CD4-positive, alpha-beta T cell treated with Interferon alpha-2 for 1 hour (primary cell): ENCODE measurements at places on chromosomes 1 and 21.

GRCh38 chr1:213332491-213332890, 281.4 kb downstream of the RPS6KC1 start:
- DNase-seq, result no peak

- no peak for DNase-seq
These were observed 8.1 kb downstream of the RGS8 start for GRCh38 chr1:182676274-182676673.

- no peak for DNase-seq
These were observed 15.3 kb downstream of the NAV1 start for GRCh38 chr1:201554190-201554600.

GRCh38 chr21:34180826-34181359, 107.5 kb downstream of the MRPS6 start:
- no peak for DNase-seq

- DNase-seq, result no peak
These were observed 28.0 kb downstream of the PTBP2 start for GRCh38 chr1:96749618-96750017.

DNA sequence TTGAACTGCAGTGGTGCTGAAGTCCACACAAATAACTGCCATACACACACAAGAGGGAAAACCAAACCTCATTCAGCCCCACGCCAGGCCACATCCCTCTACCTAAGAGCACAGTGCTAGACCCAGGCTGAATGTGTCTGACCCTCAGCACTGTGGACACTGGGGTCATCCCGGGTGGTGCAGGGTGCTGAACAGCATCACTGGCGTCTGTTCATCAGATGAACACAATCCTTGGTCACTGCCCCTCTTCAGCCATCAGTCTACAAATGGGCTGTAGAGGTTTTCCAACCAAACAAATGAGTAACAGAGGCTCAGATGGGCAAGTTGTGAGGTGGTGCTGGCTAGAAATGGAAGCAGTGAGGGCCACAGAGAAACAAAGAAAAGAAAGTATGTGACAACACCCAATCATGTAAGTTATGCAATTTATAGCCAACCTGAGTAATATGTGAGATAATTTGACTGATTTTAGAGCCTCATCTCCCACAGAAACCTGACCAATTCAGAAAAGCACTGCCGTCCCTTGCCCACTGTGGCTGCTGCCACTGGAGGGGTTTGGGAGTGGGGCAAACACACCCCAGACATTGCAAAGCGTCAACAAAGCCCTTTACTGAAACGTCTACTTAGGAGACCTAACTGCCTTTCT, 27.9 kb downstream of the GNB1 start:
- DNase-seq, result no peak
